ENCODE measurements at places on chromosomes 7 and 10.

DNA sequence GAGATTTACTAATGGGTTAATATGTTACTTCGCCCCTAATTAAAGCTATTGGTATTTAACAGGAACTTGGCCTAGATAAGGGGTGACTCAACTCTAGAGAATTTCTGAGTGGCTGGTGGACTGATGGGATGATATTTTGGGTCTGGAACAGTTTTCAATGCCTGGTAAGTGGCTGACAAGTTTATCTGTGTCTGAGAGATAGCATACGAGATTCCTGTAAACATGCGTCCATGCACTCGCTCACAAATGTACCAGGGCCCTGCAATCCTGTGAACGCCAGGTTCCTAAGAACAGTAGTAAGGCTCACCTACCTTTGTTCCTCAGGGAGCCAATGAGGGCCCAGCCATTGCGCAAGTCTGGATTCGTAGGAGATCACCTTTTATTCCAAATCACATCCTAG, 683.8 kb upstream of the ANKRD30A start:
- no peak for DNase-seq

DNA sequence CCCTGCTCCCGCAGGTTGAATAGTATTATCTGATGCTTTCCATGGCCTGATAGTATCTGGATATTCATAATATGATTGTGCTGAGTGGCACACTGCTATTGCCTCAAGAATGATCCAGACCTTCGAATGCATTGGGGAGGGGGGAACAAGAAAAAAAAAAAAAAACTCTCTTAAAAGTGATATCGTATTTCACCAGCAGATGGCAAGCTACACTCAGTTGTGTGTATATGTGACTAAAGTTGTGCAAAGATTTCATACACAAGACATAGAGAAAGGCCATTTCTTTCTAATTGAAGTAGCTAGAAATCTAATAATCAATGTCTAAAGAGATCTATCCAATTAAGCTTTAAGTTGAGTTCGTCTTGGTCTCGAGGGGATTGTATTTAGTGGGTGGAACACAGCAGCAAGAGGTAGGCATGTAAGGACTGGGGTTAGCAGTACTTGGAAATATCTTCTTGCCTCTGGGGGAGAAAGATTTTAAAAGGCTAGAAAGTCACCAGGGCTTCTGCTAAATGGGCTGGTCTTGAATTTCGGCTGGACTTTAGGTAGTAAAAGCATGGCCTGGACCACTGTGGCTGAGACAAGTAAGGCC, 15.3 kb downstream of the SFRP4 start:
- no peak for DNase-seq

DNA sequence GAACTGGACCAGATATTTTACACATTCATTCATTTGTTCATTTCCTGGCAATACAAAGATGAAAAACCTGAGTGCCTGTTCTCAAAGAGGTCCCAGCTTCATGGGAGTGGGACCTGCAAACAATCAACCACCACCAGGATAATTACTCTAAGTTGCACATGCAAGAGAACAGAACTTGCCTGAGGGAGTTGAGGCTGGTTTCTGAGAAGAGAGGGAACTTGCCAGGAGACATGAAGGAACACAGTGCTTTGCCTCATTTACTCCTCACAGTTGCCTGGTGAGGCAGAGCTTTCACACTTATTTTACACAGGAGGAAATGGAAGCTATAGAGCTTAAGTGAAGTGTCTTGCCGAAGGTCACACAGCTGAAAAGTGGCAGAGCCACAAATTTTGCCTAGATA, 170.1 kb downstream of the SORCS3 start:
- no peak for DNase-seq

DNA sequence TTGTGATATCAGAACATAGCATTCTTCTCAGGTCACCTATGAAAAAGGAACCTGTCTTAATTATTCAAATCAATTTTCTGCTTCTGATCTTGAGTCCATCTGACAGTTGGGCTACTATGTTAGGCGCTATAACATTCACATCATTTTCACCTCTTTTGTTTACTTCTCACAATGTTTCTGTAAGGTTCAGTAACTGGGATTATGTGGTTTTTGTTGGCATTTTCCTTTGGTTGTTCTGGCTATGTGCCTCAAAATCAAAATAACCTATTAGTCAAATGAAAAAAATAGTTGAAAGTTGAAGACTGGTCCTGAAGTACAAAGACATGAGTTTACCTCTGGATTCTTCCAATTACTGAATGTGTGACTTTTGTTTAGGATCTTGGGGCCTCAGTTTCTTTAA, 221.3 kb upstream of the SMIM30 start:
- DNase-seq, result no peak

- no peak for DNase-seq
Measured at GRCh38 chr10:80126876-80127275, 5.7 kb upstream of the PLAC9 start.

GRCh38 chr10:31242902-31243301, 76.1 kb upstream of the ZEB1 start:
- DNase-seq, result no peak

- DNase-seq, result no peak
Measured at GRCh38 chr10:51700228-51700817, 928 bp upstream of the CSTF2T start.

- DNase-seq, result no peak
Measured at GRCh38 chr10:102832248-102832647, 5.0 kb downstream of the CYP17A1 start.

GRCh38 chr7:39465055-39465929, 100.9 kb upstream of the YAE1 start:
- no peak for DNase-seq

DNA sequence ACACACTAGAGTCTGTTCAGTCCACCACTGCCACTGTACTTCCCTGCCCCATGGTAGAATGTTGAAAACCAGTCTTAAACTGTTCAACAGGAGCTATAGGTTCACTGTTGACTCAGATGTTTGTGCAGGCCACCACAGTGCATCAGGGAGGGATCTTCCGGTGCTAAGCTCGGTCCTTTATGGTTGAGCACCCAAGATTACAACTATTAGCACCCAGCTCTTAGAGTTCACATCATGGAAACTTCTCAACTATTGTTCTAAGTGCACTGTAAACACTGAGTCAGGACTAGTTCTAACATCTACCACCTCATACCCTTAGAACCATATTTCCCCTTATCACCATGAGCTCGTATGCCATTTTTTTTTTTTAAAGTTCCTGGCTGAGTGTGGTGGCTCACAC, 97.1 kb upstream of the MXI1 start:
- no peak for DNase-seq

DNA sequence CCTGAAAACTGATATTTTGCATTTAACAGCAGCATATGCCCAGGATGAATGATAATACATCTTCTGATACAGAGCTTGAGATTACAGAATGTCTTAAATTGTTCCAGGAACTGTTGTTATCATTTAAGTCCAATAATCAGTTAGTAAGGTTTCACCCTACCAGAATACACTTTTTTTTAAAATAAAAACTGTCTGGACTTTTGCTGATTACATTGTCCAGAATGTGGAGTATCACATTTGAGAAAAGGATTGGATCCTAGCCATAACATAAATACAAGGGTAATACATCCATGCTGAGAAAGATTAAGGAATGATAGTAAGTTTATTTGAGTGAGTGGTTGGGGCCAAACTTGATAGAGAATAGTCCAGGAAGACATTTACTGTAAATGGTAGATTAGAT, 71.0 kb downstream of the SEPTIN7 start:
- DNase-seq, result no peak

GRCh38 chr10:43134126-43134905, 3.9 kb upstream of the CSGALNACT2 start:
- DNase-seq, result no peak

- no peak for DNase-seq
Measured at GRCh38 chr7:29038463-29038862, 80.3 kb upstream of the TRIL start.

- no peak for DNase-seq
Measured at GRCh38 chr7:115868369-115868768, 162.2 kb downstream of the TFEC start.

DNA sequence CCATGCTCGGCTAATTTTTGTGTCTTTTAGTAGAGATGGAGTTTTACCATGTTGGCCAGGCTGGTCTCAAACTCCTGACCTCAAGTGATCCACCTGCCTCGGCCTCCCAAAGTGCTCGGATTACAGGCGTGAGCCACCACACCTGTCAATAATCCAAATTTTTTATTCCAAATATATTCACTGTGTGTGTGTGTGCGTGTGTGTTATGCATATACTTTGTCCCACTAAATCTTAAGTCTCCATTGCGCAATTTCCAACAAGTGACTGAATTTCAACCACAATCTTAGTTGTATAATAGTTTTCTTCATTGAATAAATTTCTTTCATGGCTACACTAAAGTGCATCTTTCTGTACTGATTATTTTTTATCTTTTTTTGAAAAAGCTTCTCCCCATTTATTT, 2.7 kb downstream of the KRIT1 start:
- no peak for DNase-seq

GRCh38 chr10:15345450-15345849, 25.6 kb downstream of the FAM171A1 start:
- no peak for DNase-seq

GRCh38 chr7:33422825-33423645, 293.7 kb downstream of the BBS9 start:
- DNase-seq, result no peak

DNA sequence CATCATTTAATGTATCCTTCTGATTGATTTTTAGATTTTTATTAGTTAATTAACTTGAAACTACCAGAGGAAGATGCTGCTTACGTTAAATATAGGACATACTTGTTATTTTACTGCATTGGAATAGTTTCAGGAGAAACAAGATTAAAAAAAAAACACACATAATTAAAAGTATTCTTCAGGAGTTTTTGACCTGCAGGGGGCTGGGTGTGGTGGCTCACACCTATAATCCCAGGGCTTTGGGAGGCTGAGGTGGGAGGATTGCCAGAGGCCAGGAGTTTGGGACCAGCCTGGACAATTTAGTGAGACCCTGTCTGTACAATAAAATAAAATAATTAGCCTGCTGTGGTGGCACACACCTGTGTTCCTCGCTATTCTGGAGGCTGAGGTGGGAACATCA, 10.7 kb downstream of the CBLL1 start:
- no peak for DNase-seq

DNA sequence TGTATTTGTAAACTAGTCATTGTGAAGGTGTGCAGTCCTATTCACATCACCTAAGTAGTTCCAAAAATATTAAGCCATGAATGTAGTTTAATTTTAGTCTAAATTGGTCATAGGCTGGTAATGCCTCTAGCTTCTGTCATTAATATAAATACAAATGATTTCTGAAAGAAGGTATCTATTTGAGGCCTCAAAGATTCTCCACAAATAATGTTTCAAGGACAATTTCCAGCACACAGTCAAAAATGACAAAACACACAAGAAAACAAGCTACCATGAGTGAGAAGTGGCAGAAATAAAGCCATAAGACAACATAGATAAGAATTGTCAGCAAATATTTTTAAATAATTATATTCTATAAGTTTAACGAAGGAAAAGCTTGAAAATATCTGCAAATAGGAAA, 66.7 kb upstream of the PDK4 start:
- DNase-seq, result no peak

GRCh38 chr7:156654511-156655234, 14.1 kb downstream of the RNF32 start:
- no peak for DNase-seq

DNA sequence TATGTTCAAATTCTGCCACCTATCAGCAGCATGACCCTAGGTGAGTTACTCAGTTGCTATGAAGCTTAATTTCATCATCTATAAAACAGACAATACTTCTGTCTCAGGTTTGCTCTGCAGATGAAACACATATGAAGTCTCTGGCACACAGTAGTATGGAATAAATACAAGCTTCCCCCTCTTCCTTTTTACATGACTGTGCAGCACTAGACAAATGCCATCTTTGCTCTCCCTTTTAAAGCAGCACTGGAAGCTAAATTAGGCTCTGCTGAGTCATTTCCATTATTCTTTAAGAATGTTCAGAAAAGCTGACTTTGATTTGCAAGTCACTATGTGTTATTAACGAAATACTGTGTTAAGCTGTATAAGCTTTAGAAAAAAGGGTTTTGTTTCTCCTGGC, 40.7 kb upstream of the ANAPC16 start:
- no peak for DNase-seq

DNA sequence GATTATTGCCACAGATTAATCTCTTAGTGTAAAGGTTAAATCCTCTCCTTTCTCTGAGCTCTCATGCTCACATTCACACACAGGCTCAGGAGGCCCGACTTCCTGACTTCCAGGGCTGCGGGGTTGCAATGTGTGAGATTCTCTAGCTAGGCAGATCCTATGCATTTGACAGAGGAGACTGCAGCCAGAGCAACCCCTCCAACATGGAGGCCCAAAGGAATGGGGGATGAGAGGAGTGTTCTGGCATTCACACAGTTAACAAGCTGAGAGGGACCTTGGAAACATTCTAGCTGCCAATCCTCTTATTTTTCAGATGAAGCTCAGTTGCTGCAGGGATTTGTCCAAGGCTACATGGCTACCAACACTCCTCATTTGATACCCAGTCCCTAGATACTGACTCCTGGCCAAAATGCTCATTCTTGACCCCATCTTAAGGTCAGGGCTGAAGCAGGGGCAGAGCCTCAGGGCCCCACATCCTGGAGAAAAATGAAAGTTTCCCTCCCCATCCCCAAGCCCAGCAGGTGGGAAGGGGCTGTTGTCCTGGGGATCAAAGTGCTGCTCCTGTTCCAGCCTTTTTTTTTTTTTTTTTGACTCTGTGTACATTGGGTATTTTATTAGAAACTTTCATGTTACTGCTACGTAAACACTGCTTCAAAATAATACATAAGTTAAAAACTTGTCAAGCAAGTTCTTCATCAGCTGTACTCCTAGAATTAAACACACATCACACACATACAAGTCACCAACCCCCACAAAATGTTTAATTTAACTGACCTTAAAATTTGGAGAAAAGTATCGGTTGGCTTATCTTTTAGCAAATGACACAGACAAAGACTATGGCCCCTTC, 325.6 kb downstream of the PLXNA4 start:
- no peak for DNase-seq

- DNase-seq, result no peak
Measured at GRCh38 chr7:143900230-143900766, 1.7 kb downstream of the TCAF1 start.

DNA sequence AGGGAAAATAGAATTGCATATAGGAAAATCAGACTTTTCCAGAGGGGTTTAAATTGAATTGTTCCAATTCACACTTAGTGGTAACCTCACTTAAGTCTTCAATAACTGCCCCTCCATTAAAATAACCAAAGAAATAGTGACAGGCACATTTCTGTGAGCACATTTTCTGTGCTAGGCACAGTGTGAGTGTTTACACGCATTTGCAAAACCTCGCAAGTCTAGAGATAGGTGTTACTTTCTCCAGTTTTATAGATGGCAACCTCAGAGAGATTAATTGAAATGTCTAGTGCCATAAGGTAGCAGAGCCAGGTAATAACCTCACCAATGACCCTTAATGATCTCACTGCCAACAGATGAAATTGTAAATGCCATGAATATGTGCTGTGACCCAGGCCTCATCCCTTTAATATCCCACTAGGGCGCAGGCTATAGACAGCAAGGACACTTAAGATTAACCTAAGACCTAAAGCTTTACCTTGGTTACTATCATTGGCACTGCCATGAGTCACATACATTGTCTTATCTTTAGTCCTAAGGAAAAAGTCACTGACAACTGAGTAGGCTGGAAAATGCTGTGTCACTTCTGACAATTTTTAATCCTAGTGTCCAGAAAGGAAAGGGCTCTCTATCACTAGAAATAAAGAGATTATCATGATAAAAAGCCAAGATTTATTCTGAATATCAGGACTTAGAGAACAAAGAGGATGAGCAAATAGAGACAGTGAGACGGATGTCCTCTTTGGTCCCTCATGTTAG, 187.8 kb downstream of the PPP1R17 start:
- DNase-seq, result no peak
